Glutamatergic neuron (in vitro differentiated cells): ENCODE measurements at places on chromosomes 2 and 18. TPM values are rescaled to one million over a fixed set of nuclear protein-coding genes. Genes with fewer than 3 reads are reported as not detected.

DNA sequence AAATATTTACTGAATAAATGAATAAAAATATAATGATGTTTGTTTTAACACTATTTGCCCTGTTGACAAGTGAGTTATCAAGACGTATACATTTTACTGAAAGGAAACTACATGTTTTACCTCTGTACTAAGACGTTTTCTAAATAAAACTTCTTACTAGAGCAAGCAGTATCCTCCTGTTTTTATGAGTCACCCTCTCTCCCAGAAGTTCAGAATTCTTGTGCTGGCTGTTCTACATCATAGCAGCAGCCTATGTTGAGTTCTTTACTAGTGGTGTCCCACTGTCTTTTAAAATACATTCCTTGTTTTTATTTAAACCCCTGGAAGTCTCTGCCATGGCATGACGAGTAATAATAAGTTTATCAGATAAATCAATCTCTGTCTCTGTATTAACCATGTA lies 297.4 kb downstream of the CALCRL start:
- no peak overlapping the region for H3K27ac ChIP-seq
- H3K4me3 ChIP-seq, result no peak overlapping the region
- no peaks in the 10 kb centered on the region for H3K4me1 ChIP-seq

DNA sequence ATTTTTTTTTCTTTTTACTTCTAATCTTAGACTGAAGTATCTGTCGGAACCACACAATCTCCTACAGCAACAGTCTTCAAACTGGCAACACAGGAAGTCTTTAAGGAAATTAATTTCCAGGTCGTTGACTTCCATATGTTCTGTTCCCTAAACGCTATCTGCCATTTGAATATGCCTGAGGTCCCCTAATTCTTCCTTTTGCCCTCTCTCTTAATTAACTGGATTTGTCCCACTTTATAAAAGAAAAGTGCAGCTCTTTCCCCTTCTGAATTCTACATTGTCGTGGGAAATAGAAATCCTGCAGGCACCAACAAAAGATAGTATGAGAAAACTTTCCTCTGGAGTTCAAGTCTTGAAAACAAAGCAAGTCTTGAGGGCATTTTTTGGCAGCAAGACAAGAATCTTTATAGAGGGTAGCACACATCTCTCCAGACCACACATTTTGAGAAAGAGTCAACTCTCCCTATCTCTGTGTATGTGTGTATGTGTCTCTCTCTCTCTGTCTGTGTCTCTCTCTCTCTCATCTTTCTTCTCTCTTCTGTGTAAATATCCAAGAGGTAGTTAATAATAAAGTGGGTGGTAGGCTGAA lies 879.8 kb downstream of the SOCS6 start:
- no peaks in the 10 kb centered on the region for H3K4me1 ChIP-seq
- no peaks in the 10 kb centered on the region for H3K36me3 ChIP-seq
- no peaks in the 10 kb centered on the region for H3K27me3 ChIP-seq
- no peak for DNase-seq
- H3K27ac ChIP-seq, result no peak overlapping the region

GRCh38 chr2:165660361-165660760 lies 133.7 kb downstream of the GALNT3 start:
- no peak overlapping the region for H3K4me3 ChIP-seq
- no peak for DNase-seq
- no peak overlapping the region for H3K27ac ChIP-seq

The MAP3K19 gene
- total RNA-seq, result not detected

DNA sequence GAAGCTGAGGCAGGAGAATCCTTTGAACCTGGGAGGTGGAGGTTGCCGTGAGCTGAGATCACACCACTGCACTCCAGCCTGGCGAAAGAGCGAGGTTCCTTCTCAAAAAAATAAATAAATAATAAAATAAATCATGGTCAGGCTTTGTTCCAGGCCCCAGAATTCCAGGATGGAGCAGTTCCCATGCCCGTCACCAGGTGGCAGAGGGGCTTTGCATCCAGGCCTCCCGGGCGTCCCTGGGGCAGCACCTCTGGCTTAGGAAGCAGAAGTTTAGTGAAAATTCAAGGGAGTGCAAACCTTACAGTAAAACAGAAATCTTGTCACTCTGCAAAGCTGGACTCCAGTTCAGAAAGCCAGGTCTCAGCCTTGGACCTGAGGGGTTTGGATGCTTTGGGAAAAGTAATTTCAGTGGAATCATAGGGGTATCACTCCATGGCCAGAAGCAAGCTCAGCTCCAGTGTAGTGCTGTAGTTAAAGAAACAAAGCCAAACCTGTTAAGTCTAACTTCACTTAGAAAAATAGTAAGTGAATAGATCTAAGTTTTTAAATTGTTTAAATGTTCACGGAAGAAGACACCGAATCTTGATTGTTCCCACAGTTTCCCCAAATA lies 512.7 kb downstream of the CMPK2 start:
- no peak overlapping the region for H3K27ac ChIP-seq
- H3K4me3 ChIP-seq, result no peak overlapping the region
- peak; percentile 82 for DNase-seq
- H3K4me1 ChIP-seq, result peaks cover 10% of the 10 kb centered on the region
- no peaks in the 10 kb centered on the region for H3K36me3 ChIP-seq

- no peak overlapping the region for H3K27ac ChIP-seq
- H3K36me3 ChIP-seq, result no peaks in the 10 kb centered on the region
- H3K4me1 ChIP-seq, result no peaks in the 10 kb centered on the region
- H3K4me3 ChIP-seq, result no peak overlapping the region
- no peaks in the 10 kb centered on the region for H3K27me3 ChIP-seq
Measured at GRCh38 chr2:189659734-189660133, 1.5 kb upstream of the ASNSD1 start.

DNA sequence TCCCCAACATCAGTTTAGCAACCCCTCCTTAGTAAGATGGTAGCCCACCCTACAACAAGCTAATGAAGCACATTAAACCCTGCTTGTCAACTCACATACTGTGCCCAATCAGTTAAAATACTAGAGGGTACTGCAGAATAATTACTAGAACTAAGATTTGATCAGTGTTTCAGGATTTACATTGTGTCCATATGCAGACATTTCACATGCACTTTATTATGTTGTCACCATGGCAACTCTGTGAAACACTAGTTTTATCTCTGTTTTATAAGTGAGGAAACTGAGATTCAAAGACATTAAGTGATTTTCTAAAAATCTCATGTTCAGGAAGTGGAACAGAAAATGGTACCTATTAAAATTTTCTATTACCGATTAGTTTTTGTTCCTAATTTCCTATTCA lies 61.7 kb downstream of the CYBRD1 start:
- peaks cover 2% of the 10 kb centered on the region for H3K27me3 ChIP-seq
- H3K36me3 ChIP-seq, result peaks cover 4% of the 10 kb centered on the region
- no peak for DNase-seq
- H3K27ac ChIP-seq, result no peak overlapping the region
- no peaks in the 10 kb centered on the region for H3K4me1 ChIP-seq

The SOWAHC gene
- 12.9 TPM for total RNA-seq

DNA sequence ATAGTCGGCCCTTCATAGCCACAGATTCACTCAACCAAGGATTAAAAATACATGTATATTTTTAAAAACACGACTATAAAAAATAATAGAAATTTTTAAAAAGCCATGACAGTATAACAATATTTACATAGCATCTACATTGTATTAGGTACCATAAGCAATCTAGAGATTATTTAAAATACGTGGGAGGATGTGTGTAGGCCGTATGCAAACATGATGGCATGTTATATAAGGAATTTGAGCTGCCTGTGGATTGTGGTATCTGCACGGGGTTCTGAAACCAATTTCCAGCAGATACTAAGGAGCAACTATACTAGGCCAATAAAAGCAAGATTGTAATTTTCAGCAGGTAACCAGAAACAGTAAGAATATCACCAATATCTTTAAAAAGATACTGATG lies 5.9 kb downstream of the ORC4 start:
- H3K27ac ChIP-seq, result no peak overlapping the region
- peaks cover 3% of the 10 kb centered on the region for H3K36me3 ChIP-seq
- no peak overlapping the region for H3K4me3 ChIP-seq
- H3K27me3 ChIP-seq, result no peaks in the 10 kb centered on the region
- peaks cover 12% of the 10 kb centered on the region for H3K4me1 ChIP-seq
- DNase-seq, result no peak

DNA sequence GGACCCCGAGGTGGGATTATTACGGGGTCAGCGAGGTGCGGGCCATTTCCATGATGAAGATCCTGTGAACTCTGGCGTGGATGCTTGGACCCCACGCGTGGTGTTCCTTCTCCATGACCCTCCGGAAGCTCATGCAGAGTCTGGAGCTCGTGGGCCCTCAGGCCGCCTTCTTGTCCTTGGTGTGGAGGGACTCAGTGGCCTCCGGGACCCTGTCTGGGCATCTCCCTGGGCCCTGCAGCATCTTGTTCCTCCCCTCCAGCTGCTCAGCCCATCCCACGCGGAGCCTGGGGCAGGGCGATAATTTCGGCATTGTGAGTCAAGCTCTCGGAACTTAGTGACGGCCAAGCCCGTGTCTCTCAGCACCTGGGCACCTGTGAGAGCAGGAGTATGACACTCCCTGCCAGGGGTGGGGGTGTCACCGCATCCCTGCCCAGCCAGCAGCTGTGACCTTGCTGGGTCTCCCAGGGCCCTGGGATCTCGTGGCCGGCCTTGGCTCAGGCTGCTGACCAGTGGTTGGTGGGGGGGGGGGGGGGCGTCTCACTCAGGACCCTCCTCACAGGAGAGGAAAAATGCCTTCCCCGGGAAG lies 24.6 kb downstream of the RTP5 start:
- peaks cover 4% of the 10 kb centered on the region for H3K27me3 ChIP-seq
- H3K4me3 ChIP-seq, result no peak overlapping the region
- peaks cover under 1% of the 10 kb centered on the region for H3K4me1 ChIP-seq
